Stimulated activated CD4-positive, alpha-beta T cell treated with anti-CD3 and anti-CD28 coated beads, Interleukin-2, amount 100 ng/mL, for 24 hours (primary cell): ENCODE measurements at places on chromosomes 1 and 21.

DNA sequence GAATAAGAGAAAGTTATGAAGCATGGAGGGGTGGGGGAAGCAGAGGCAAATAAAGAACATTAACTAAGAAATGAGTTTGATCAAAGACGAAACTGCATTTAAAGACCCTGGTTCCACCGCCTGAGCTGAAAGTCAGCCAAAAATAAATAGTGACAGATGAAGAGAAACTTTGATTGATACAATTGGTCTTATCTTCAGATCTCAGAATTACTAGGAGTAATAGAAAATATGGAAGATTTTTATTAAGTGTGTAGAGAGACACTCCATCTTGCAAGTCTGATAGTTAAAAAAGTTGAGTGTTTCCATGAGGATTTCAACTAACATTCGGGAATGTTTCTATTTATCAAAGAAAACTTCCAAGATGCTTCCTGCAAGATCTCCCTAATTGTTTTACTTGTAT is 418.2 kb upstream of the ADGRL2 start:
- no peak for DNase-seq

DNA sequence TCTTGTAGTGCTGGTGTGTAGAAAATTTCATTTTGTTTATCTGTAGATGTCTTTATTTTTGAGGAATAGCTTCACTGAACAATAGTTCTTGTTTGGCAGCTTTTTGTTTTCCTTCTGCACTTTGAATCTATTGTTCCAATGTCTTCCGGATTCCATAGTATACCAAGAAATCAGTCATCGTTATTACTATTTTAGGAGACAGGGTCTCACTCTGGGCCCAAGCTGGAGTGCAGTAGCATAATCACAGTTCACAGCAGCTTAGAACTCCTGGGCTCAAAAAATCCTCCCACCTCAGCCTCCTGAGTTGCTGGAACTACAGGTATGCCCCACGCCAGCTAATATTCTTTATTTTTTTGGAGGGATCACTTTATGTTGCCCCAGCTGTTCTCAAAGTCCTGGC is 67.7 kb upstream of the RGS2 start:
- DNase-seq, result no peak

DNA sequence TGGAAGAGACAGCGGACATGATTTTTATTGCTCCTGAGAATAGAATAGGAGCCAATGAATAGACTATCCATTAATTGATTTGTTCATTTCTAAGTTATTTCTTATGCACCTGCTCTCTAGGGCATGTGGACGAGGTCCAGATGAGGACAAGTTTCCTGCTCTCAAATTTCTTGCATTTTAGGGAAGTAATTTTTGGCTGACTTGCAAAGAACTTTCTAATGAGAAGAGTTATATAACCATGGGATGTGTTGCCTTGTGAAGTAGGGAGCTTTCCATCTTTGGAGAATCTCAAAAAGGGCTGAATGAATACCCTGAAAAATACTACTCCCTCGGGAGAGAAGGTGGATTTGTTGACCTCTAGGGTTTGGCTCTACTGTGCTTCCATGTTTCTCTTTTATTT is 243.0 kb downstream of the KIF26B start:
- DNase-seq, result no peak

GRCh38 chr1:224710196-224710595 is 94.1 kb downstream of the CNIH3 start:
- DNase-seq, result no peak

GRCh38 chr1:89260042-89260441 is 12.6 kb downstream of the GBP5 start:
- no peak for DNase-seq

- no peak for DNase-seq
These were observed 930 bp downstream of the ARHGEF10L start for GRCh38 chr1:17540255-17541001.

DNA sequence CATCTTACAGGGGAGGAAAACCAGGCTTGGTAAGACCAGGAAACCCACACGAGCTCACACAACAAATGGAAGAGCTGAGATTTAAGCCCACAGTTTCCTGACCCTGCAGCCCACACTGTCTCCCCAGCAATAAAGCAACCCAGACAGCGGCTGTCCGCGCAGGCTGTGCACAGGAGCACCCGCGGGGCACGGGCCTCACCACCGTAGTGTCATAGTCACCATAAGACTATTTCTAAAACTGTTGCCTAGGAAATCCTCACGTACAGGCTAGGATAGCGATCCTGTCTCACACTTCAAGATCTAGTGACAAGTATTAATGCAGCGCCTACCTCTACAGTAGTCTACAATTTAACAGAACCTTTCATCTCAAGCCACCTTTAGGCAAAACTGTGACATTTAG is 54.0 kb upstream of the SYT6 start:
- no peak for DNase-seq

DNA sequence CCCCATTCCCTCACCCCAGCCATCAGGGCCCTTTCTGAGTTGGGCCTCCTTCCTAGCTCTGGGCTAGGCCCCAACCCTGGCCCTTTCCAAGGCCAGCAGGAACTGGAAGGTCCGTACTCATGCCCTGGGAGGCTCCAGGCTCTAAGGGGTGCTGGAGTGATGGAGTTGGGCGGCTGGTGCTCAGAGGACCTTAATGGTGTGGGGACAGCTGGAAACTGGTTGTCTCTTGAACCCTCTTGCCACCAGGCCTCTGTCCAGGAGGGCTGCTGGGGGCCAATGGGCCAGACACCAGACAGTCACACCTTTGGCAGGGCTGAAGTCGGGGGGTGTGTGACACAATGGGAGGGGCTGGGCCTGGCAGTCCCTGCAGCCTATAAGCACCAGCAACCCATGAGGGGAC is 9.2 kb upstream of the PADI1 start:
- no peak for DNase-seq

- no peak for DNase-seq
These were observed 24.9 kb downstream of the SUSD4 start for GRCh38 chr1:223338811-223339746.

DNA sequence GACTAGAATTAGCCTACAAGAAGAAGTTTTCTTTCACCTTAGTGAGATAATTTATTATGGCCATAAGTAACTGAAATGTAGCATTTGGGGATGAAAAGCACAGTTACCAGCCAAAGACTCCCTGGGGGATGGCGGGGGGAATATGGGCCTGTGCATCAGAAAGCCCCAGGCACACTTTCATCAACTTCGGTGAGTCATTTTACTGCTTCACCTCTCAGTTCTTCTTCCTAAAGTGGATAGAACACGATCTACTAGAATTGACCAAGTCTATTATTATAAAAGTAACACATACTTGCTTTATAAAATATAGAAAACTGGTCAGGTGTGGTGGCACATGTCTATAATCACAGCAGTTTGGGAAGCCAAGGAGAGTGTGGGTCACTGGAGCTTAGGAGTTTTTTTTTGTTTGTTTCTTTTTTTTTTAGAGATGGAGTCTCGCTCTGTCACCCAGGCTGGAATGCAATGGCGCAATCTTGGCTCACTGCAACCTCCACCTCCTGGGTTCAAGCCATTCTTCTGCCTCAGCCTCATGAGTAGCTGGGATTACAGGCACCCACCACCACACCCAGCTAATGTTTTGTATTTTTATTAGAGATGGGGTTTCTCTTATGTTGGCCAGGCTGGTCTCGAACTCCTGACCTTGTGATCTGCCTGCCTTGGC is 141.8 kb downstream of the ZZZ3 start:
- no peak for DNase-seq

- DNase-seq, result peak; percentile 32
These were observed 41.0 kb downstream of the RXRG start for GRCh38 chr1:165403835-165404482.

DNA sequence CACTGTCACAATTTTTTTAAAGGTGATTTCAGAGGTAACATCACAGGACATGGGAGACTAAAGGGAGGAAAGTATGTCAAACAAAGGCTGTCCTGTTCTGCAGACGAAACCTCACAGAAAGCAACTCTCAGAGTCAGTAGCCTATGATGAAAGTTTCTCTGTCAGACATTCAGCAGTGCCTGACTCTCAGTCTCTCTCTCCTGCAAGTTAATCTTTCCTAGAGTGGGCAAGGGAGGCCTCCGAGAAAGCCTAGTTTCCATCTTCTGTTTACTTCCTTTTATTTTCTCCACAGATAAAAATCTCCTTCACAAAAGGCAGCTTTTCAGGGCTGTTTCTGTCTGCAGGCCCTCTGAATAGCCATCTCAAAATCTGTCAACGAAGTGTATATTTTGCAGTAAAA is 24.9 kb upstream of the FMO2 start:
- no peak for DNase-seq

DNA sequence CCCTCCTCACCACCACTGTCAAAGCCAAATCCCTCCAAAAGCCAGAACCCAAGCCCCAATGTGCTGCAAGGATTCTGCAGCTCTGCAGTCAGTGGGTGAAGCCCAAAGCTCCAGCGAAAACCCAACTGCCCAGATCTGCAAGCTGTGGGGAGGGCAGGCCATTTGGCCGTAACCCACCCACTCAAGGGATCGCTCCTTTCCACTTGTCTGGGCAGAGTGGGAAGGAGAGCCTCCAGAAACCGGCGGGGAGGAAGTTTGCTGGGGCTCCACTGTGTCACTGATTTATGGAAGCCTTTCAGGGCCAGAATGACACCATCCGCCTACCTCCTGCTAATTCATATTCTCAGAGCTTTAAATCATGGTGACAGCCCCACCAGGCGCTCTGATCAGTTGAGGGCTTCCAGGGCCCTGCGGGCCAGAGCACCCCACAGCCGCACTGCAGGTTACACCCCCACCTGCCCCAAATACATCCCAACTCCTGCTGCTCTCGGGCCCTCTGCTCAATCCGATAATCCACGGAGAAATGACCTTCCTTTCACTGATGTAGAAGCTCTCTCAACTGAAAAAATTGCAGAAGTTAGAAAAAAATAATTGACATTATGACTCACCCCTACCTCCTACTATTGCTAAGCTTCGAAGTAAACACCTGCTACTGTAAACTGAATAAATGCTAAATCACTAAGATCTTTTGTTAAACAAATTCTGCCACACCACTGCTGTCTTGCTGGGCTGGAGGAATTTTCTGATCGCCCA is 40.6 kb upstream of the RAB4A start:
- no peak for DNase-seq
